PC-3 (cell line): ENCODE measurements at places on chromosomes 2 and 18. TPM values are rescaled to one million over a fixed set of nuclear protein-coding genes. Genes with fewer than 3 reads are reported as not detected.

STEAP3 gene
- total RNA-seq, result 24.6 and 27.3 TPM in 2 replicates

MAP2 gene
- 1.7 and 2.1 TPM in 2 replicates for total RNA-seq

AQP12A gene
- total RNA-seq, result not detected in 2 replicates

STPG4 gene
- total RNA-seq, result 2.4 TPM in 1 of 2 replicates, not detected in the other

EN1 gene
- 2.3 and 3.2 TPM in 2 replicates for total RNA-seq

MBD5 gene
- 8.5 and 9.7 TPM in 2 replicates for total RNA-seq

COL4A3 gene
- total RNA-seq, result 0.73 and 0.86 TPM in 2 replicates

GKN2 gene
- 0.58 TPM in 1 of 2 replicates, not detected in the other for total RNA-seq

NOL4 gene
- not detected in 2 replicates for total RNA-seq

CD28 gene
- total RNA-seq, result not detected in 2 replicates

- H3K4me1 ChIP-seq, result peaks cover 6% of the 10 kb centered on the region
- no peak for DNase-seq
- no peaks in the 10 kb centered on the region for H3K27me3 ChIP-seq
- H3K4me3 ChIP-seq, result no peak overlapping the region
These were observed 32.3 kb downstream of the ASXL2 start for GRCh38 chr2:25845843-25846505.

GRCh38 chr2:208511016-208511415, 104.4 kb downstream of the PTH2R start:
- no peaks in the 10 kb centered on the region for H3K27me3 ChIP-seq
- H3K4me3 ChIP-seq, result no peak overlapping the region
- no peak for DNase-seq
- H3K4me1 ChIP-seq, result no peaks in the 10 kb centered on the region
- H3K27ac ChIP-seq, result no peak overlapping the region
- no peaks in the 10 kb centered on the region for H3K36me3 ChIP-seq

- no peaks in the 10 kb centered on the region for H3K36me3 ChIP-seq
- no peak overlapping the region for H3K4me3 ChIP-seq
- no peak for DNase-seq
- H3K27me3 ChIP-seq, result no peaks in the 10 kb centered on the region
- no peaks in the 10 kb centered on the region for H3K4me1 ChIP-seq
These were observed 269.2 kb downstream of the CCDC102B start for GRCh38 chr18:69067048-69067447.

- DNase-seq, result no peak
- H3K4me3 ChIP-seq, result no peak overlapping the region
- no peaks in the 10 kb centered on the region for H3K36me3 ChIP-seq
These were observed 6.3 kb downstream of the KHK start for GRCh38 chr2:27092696-27093429.

GRCh38 chr2:240579771-240580614, 6.5 kb upstream of the CAPN10 start:
- peaks cover 52% of the 10 kb centered on the region for H3K4me1 ChIP-seq
- H3K27ac ChIP-seq, result peak overlapping the region; percentile 91
- DNase-seq, result peak; percentile 93
- peaks cover 4% of the 10 kb centered on the region; the same call in 1 of the 2 replicates for H3K36me3 ChIP-seq
- H3K4me3 ChIP-seq, result peak overlapping the region; percentile 48; the same call in 1 of the 2 replicates

GRCh38 chr2:241095594-241096290, 6.3 kb downstream of the MTERF4 start:
- no peaks in the 10 kb centered on the region for H3K4me1 ChIP-seq
- no peak overlapping the region for H3K4me3 ChIP-seq
- no peak for DNase-seq

DNA sequence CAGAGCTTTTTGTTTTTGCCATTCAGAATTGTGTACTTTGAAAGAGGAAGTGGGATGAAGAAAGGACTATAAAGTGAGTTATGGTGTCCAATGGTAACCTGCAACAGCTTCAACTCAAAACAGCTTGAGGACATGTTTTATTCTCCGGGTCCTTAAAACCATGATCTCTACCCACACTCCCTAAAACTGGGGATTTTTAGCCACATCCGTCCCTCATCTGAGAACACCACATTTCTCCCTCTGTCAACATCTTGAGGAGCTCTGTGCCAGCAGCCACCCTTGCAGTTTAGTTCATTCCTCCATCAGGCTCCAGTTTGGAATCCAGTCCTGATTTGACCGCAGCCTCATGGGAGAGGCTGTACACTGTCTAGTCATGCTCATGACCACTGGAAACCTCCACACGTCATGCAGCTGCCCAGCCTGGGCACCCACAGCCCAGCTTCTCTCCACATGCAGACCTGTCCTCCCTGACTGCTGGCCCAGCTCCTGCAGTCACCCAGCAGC, 62.6 kb downstream of the C18orf63 start:
- DNase-seq, result no peak
- H3K27me3 ChIP-seq, result peaks cover 51% of the 10 kb centered on the region
- no peak overlapping the region for H3K4me3 ChIP-seq
- H3K36me3 ChIP-seq, result no peaks in the 10 kb centered on the region
- no peak overlapping the region for H3K27ac ChIP-seq
- H3K4me1 ChIP-seq, result no peaks in the 10 kb centered on the region

- no peak for DNase-seq
- H3K4me3 ChIP-seq, result no peak overlapping the region
- H3K36me3 ChIP-seq, result no peaks in the 10 kb centered on the region
- H3K27me3 ChIP-seq, result no peaks in the 10 kb centered on the region
- H3K27ac ChIP-seq, result no peak overlapping the region
- H3K4me1 ChIP-seq, result no peaks in the 10 kb centered on the region
These were observed 26.5 kb upstream of the TWIST2 start for GRCh38 chr2:238821391-238821790.

DNA sequence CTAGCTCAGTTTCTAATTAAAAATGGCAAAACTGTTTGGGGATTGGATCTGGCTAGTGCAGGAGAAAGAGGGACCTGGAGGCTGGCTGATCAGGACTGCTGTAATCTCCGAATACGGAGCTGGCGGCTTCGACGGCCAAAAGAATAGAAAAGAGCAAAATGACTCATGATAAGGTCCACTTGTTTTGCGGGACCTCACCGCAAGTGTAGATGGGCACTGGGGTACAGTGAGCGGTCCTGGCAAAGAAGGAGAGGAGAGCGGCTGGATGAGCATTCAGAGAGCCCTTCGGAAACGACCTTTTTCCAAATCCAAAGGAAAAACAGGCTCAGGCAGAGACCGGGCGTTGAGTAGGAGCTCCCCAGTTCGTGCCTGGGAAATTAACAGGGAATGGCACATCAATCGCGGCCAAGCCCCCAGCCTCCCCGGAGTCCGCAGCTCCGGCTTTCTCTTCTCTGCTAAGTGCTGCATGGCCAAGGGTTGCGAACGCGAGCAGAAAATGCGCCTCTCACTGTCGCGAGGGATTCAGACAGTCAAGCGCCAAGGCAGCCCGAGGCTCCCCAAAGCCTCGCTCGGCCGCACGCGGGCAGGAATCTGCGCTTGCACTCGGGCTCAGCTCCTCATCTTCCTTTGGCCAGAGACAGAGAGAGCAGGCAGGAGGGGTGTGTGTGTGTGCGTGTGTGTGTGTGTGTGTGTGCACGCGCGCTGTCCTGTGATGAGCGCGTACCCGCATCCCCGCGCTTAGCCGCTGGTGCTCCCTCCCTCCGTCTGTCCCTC, 1.8 kb downstream of the DCC start:
- H3K36me3 ChIP-seq, result no peaks in the 10 kb centered on the region
- DNase-seq, result no peak
- H3K4me1 ChIP-seq, result no peaks in the 10 kb centered on the region
- no peak overlapping the region for H3K4me3 ChIP-seq
- H3K27me3 ChIP-seq, result peaks cover 41% of the 10 kb centered on the region

DNA sequence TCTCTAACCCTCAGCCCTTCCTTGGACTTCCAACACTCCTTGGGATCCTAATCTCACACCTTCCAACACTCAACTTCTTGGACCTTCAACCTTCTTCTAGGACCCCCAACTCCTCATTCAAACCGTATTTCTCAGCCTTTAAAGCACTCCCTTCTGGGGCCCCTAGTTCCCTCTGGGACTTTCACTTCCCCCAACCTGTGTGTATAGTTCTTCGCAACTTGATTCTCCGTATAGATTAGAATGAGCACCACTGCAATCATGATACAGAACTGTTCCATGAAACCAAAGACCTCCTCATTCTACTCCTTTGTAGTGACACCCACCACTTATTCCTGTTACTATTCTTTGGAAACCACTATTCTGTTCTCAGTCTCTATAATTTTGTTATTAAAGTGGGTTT, 62.0 kb upstream of the NFU1 start:
- peaks cover 4% of the 10 kb centered on the region; the same call in 1 of the 2 replicates for H3K36me3 ChIP-seq
- H3K27ac ChIP-seq, result no peak overlapping the region
- H3K27me3 ChIP-seq, result no peaks in the 10 kb centered on the region
- no peak overlapping the region for H3K4me3 ChIP-seq
- DNase-seq, result no peak
- H3K4me1 ChIP-seq, result peaks cover 4% of the 10 kb centered on the region; the same call in 1 of the 2 replicates

DNA sequence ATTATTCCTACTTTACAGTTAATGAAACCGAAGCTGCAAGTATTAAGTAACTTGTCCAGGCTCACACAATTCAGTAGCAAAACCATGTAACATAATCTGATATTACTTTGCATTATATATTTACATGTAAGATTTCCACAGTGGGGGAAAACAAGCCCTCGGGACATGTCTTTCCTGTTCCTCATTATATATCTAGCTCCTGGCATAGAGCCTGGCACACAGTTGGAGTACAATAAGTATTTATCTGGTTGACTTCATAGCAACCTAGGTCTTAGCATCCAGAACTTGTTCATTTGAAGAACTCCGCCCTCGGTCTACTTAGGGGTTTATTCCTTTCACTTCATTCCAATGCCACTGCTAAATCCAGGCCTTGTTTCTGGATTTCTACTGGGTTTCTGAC, 1.6 kb upstream of the RBM45 start:
- no peaks in the 10 kb centered on the region for H3K27me3 ChIP-seq
- no peak for DNase-seq
- H3K27ac ChIP-seq, result no peak overlapping the region
- peaks cover 16% of the 10 kb centered on the region for H3K4me1 ChIP-seq
- no peaks in the 10 kb centered on the region for H3K36me3 ChIP-seq
